ENCODE measurements at places on chromosomes 1 and 21.

GRCh38 chr1:23959461-23960290 is at the start of gene PNRC2:
TSS of gene PNRC2 (plus strand) at chr1:23959828. CDS start at chr1:23961458, 1,630 bp downstream.
- DNase-seq: peak; percentile 97

GRCh38 chr1:41245659-41246058 is 3.6 kb upstream of the SCMH1 start:
- no peak for DNase-seq

GRCh38 chr1:205537386-205538018 is 33.0 kb downstream of the CDK18 start:
- DNase-seq: no peak

- DNase-seq: no peak
Measured at GRCh38 chr21:41032541-41032940, 135.4 kb upstream of the BACE2 start.

- DNase-seq: no peak
Measured at GRCh38 chr1:39936724-39937491, 18.0 kb upstream of the MFSD2A start.

GRCh38 chr1:237126180-237126579 is 84.2 kb downstream of the RYR2 start:
- DNase-seq: no peak

DNA sequence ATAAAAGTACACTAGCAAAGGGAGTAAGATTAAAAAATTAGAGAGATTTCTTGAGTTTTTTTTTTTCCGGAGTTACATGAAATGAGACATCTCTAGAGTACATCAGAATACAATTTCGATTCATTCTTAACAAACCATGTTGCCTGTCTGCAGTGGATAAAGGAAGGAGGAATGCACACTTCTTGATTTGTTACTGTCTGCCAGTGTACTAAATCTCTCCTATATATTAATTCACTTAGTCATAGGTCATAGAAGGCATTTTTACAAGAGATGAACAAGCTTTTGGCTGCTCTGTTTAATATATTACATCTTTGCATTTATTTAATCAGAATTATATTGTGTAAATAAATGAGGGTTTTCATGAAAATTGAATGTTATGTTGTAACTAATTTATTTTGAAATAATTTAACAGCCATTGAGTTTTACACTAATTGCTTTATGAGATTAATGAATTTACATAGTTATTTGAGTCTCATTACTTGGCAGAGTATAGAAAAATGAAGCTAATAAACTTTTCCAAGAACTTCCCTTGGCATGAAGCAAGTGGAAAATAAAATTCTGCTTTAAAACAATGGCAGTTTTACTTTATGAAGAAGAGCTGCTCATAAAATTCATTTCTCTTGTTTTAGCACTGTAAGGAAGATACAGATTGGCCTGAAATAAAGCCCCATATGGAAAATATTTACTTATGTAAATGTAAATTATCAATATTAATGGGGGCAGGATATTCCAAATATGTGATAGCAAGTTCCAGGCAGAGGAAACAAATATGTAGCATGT is 1284.7 kb downstream of the BRINP3 start:
- DNase-seq: no peak

- no peak for DNase-seq
Measured at GRCh38 chr1:184972315-184973055, 1.8 kb downstream of the NIBAN1 start.

DNA sequence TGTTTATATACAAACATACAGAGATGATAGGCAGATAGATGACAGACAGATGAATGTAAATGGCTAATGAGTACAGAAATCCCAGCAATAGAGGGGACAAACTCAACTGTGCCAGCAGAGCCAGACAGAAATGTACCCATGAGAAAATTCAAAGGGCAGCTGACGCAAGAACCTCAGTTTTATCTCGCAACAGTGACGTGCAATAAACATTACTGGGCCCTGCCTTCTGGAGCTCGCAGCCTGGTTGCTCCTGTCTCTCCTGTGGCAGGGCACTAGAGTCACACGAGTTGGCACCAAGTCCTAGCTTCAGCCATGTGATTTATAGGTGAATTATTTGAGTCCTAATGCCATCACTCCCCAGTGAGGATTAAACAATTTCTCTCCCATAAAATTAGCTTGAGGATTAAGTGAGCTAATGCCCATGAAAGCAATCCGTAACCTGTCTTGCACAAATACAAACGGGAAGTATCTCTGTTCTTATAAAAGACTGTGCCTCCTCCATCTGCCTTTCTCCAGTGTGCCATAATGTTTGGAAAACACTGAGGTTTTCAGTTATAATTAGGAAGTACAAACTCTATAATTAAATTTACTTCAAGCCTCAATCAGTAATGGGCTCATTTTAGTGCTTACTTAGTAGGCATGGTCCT is 50.7 kb downstream of the VAV3 start:
- no peak for DNase-seq

GRCh38 chr1:234997201-234997895 is 131.3 kb downstream of the TOMM20 start:
- no peak for DNase-seq

DNA sequence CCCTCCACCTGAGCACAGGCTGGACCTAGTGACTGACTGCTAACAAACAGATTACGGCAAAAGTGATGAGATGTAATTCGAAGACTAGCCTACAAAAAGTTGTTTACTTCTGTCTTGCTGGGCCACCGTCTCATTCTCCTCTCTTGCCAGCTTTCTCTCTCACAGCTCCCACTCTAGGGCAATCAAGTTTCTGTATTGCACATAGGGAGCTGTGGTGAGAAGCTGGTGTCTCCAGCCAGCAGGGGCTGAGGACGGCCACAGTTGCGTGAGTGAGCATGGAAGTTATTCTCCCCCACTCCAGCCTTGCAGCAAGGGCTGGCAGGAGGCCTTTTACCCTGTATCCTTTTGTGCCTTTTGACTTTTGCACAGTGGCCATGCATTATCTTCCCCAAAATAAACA is 8.6 kb upstream of the COL6A2 start:
- DNase-seq: no peak

- no peak for DNase-seq
Measured at GRCh38 chr1:110425612-110426152, 18.2 kb upstream of the LAMTOR5 start.

- no peak for DNase-seq
Measured at GRCh38 chr1:147556643-147557042, 15.3 kb downstream of the BCL9 start.

GRCh38 chr1:110390096-110390495 is 730 bp downstream of the SLC16A4 start:
- DNase-seq: no peak

DNA sequence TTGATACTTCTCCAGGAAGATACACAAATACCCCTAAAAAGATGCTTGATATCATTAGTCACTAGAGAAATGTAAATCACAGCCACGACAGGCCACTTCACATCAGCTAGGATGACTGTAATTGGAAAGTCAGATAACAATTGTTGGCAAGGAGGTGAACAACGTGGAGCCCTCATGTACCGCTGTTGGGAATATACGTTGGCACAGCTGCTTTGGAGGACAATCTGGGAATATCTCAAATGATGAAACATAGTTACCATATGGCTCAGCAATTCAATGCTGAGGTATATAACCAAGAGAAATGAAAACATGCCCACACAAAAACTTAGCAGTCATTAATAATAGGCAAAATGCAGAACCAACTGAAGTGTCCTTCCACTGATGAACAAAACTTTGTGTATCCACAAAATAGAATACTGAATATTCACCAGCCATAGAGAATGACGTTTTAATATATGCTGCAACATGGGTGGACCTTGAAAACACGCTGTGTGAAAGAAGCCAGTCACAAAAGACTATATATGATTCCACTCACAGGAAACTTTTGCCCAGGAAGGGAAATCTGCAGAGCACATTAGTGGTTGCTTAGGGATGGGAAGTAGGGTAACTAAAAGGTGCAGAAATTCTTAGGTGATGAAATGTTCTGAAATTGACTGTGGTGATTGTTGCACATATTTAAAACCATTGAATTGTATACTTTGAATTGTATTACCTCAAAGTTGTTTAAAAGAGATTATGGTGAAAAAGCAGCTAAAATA is 95.4 kb downstream of the AHCTF1 start:
- DNase-seq: no peak

DNA sequence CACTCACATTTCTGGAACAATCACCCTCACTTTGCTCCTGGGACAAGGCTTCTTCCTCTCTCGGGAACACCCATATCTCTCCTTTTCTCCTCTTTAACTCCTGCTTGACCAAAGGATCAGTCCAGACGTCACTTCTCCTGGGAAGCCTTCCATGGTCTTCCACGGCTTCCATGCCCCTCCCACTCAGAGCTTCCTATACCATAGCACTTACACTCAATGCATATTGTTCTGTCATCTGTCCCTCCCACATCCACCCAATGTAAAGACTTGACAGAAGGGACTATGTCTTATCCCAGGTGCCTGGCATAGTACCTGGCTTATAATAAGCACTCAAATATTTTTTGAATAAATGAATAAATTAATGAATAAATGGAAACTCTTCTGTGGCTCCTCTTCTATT is 28.2 kb downstream of the CD34 start:
- DNase-seq: no peak
